SW 1271 (cell line): ENCODE measurements at places on chromosomes 13 and 19.

DNA sequence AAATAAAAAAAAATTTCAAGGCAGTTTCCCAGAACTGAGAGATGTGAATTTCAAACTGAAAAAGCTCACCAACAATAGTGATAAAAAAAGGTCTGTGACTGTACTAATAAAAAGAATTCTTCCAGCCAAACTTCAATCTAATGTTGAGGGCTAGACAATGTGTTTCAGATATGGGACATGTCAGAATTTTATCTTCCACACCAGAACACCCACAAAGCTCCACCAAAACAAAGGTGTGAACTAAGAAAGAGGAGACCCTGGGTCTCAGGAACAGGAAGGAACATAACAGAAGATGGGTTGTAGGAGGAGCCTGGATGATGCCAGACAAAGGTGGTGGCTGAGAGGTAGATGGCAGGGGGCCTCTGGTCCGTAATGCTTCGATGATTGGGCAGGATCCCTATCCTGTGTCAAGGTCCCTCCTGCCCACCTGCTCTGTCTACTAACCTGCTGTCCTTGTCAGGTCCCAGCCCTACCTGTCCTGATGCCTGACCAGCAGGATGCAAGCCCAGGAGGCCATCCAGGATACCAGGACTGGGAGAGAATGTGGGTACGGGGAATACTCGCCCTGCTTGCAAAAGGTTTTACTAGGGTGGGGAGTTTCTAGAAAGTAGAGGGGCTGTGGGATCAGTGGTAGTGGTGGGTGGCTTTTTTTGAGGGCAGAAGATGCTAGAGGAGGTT, 4.5 kb downstream of the MZF1 start:
- DNase-seq, result no peak

DNA sequence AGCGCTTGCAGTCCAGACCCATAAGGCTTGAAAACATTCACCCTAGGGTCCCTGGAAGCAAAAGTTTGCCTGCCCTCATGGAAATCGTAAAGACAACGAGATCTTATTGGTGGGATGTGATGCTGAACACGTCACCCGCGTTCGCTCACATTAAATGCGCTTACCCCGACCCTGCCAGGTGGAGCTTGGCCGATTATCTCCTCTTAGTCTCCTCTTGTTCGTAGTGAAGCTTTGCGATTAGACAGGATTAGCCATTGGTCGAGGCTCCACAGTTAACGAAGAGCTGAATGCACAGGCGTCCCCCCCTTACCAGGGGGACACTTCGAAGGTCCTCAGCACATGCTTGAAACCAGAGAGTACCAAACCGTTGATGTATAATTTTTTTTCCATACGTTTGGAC, 16.0 kb upstream of the KDM4B start:
- no peak for DNase-seq

- DNase-seq, result no peak
Measured at GRCh38 chr13:48817166-48817802, 158.4 kb upstream of the FNDC3A start.

DNA sequence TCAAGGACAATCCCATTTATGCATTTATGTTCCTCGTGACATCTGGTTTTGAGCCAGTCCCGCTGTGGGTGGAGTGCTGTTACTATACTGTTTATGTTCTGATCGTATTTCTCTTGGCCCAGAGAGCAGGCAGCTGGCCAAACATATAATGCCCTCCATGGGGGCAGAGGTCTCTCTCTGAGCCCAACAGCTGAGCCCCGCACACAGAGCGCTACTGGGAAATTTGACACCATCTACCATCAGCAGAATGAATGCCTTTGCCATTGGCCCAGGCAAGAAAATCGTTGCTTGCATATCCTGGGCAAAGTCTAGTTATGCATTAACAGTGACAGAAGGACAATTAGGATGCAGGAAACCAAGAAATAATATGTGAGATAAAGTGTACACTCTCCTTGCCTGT, 126.8 kb upstream of the CACNA1A start:
- no peak for DNase-seq

DNA sequence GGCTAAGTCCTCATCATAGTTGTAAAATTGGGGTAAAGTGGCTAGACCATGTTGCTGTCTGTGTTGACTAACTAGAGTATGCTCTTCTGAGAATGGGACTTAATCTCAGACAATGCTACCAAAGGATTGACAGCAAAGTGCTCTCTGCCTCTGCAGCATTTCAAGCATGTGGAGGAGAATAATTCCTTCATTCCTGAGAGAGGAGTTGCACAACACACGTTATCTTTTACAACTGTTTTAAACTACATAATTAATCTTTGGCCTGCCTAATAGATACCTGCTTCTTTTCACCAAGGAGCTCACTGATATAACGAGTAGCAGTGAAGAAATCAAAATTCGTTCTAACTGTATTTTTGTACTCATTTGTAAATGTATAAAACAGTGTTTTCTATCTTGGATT, 2172.2 kb downstream of the PCDH9 start:
- no peak for DNase-seq

DNA sequence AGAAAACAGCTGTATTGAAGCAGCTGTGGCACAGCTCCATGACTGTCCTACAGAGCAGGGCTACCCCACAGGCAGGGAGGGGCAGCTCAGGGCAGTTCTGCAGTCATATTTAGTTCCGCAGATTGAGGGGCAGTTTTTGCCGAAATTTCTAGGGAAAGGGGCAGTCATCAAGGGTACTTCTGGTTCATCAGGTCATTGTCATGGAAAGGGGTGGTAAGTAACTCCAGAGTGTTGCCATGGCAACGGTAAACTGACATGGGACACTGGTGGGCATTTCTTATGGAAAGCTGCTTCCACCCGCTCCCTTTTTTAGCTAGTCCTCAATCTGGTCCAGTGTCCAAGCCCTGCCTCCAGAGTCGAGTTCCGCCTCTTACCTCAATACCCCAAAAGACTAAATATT, 702.8 kb downstream of the LIG4 start:
- DNase-seq, result no peak

DNA sequence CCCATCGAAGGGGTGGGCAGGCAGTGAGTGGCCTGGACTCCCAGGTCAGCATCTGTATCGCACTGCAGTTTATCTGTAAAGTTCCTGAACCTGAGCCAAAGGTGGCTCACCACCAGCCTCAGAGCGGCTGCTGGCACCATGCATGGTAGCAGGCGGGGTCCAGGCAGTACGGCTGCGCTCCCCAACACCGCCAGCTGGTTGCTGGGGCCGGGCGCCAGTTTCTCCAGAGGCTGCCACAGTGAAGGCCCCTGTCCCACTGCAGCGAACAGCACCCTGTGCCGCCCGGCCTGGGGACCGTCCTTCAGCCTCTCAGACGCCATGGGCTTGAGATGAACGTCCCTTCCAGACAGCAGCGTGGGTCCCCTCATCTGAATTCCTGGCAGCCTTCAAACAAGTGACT, 109.8 kb downstream of the KDM4B start:
- DNase-seq, result no peak

- DNase-seq, result no peak
Measured at GRCh38 chr13:72653506-72653905, 73.9 kb downstream of the MZT1 start.

- no peak for DNase-seq
Measured at GRCh38 chr13:74168263-74168675, 34.1 kb upstream of the KLF12 start.

- DNase-seq, result no peak
Measured at GRCh38 chr19:33310606-33311325, 8.4 kb upstream of the CEBPA start.

GRCh38 chr19:1491849-1492170, 829 bp downstream of the REEP6 start:
- no peak for DNase-seq

GRCh38 chr13:108483981-108484380, 145.4 kb upstream of the MYO16 start:
- no peak for DNase-seq

- DNase-seq, result peak; percentile 53
Measured at GRCh38 chr19:8459520-8460270, 14.9 kb downstream of the HNRNPM start.

DNA sequence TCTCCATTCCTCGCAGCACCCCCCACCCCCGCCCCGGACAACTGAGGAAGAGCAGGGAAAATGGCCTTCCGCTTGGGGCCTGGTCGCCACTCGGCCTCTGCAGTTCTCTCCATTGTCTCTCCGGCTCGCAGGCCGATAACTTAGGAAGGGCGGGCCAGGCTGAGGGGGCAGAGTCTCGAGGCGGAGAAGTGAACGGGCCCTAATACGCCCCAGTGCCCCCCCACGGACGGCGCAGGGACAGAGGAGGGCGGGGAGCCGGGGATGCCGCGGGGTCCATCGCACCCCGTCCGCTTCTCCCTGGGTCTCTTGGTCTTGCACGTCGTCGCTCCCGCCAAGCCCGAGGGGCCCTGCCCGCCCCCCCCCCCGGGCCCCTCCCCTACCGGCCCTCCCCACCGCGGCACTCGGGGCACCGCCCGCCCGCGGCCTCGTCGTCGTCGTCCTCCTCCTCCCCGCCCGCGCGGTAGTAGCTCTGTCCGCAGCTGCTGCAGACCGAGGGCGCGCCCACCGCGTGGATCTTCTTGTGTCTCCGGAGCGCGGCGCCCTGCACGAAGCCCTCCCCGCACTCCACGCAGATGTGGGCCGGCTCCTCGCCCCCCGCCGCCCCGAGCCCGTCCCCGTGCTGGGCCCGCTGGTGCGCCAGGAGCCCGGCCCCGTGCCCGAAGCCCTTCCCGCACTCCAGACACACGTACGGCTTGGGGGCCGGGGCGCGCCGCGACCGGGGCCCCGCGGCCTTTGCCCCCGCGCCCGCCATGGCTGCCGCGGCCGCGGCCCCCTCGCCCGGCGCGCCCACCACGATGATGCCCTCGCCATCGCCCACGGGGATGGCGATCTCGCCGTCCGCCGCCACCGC, 33.2 kb downstream of the ZNF787 start:
- DNase-seq, result no peak

DNA sequence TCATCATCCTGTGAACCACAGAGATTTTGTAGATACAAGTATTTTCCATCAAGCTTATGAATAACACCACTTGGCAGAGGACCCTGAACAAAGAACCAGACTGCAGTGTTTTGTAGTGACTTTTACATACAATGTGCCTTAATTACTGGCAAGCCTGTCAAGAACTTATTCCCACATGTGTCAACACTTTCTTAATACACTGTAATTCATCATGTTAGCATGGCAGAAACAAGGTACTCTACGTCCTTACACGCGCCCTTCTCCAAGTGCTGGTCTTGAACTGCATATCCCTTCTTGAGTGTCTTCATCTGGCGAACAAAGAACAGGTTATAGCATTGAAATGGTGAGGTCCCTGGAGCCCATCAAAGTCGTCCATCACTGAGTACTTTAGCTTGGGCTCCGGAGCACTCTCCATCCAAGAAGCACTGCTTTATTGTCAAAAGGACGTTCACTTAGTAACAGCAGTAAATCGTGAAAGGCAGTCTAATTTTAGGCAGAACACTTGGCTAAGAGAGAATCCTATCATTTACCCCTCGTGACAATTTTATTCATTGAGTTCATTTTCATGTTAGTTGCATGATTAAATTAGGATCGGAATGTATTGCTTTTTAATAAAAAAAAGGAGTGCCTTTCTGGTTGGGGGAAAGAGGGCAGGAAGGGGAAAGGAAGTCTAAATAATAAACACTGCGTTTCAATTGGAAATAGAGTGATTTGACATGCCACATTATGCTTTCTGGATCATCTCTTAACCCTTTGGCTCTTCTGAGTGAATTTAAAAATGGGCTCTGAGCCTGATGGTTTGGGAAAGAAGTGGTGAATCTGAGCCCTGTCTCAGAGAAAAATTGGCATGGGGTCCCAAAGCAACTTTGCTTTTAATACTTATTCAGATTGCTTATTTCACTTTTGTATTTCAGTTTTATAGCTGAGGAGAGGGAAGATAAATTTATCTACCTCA, 376.1 kb downstream of the DLEU7 start:
- DNase-seq, result no peak

DNA sequence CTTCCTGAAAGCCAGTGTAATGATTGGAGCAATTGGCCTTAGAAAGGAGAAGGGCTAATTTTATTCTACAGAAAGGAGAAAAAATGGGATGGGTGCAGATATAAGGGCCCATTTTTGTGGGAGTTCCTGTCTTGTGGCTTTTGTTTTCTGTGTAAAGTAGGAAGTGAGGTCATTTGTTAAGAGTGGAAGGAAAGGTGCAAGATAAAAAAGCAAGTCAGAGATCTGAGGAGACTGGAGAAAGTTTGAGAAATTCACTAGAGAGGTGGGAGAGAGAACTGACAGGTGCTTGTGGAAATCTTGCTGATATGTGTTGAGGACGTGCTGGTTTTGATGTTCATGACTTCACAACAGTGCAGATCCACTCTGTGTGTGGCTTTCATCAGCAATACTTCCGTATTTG, 349.4 kb downstream of the DLEU7 start:
- DNase-seq, result no peak

DNA sequence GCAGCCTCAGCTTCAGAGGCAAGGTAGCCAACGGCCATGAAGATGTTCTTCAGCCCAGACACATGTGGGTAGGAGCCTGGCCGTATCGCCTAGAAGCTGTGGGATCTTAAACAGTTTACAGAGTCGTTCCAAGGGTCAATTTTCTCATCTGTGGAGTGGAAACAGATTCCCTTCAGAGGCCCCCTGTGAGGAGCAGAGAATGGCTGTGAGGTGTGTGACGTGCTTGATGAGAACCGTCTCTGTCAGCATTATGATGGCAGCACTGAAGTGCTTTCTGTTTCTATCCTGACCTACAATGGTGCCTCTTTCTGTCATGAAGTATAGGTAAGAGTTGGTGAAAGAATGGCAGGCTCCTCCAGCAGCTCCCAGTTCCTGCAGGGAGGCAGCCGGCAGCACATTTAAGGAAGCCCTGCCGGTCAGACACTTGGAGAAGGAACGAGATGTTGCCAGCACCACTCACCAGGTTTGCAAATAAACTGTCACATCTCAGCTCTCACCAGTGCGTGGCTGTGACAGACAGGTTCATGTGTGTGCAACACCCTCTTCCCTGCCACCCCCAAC, 277.3 kb downstream of the FOXO1 start:
- DNase-seq, result no peak
